ENCODE measurements at places on chromosomes 2 and 18. TPM values are rescaled to one million over a fixed set of nuclear protein-coding genes. Genes with fewer than 3 reads are reported as not detected.
A peak's percentile ranks its signal among the peaks of the same experiment; 100 is the strongest.

- DNase-seq: peak; percentile 25
Observed at GRCh38 chr18:55031979-55032378, 72.7 kb upstream of the CCDC68 start.

DNA sequence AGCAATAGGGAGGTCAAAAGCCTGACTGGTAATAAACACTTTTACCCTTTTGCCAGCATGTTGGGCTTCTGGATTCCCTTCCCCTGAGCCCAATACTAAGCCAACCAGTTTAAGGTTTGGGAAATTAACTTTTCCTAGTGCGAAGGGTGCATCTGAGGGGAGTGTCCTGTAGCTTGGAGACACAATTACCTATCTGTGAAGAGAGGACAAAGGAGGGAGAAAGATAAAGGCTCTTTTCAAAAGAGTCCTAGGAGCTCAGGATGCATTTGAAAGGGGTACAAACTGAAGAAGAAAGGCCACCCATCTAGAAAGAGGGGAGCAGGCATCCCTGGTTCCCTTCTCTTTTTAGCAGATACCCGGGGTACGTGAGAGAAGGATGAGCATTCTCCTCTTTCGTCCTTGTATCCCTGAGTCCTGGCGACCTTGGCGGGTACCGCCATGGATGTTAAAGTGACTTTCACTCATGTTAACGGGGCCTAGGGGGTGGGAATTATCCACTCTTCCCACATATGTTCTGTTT lies 25.1 kb downstream of the C18orf54 start:
- no peak for DNase-seq

- no peak for DNase-seq
Observed at GRCh38 chr2:33497221-33497650, 20.8 kb downstream of the RASGRP3 start.

DNA sequence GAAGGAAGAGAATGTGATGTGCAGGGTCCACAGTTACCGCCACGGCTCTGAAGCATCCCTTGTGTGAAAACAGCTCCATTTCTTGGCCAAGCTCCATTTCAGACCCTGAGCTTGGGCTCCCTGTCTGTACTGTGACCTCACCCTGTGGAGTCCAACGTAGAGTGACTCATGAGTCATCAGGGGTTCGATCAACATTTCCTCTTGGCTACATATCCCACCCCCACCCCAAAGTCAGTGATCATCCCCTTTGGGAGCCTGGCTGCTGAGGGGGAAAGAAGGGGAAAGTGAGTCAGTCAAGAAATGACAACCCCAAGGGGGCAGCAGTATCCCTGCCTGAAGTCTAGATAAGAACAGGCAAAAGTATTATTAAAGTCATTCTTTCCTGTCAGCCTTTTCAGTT lies 62.2 kb downstream of the PAPOLG start:
- peak; percentile 10 for DNase-seq

- no peak for DNase-seq
Observed at GRCh38 chr2:158412206-158412605, 44.3 kb downstream of the CCDC148 start.

GRCh38 chr18:72160510-72161445 lies 383.4 kb downstream of the CBLN2 start:
- DNase-seq: no peak

DNA sequence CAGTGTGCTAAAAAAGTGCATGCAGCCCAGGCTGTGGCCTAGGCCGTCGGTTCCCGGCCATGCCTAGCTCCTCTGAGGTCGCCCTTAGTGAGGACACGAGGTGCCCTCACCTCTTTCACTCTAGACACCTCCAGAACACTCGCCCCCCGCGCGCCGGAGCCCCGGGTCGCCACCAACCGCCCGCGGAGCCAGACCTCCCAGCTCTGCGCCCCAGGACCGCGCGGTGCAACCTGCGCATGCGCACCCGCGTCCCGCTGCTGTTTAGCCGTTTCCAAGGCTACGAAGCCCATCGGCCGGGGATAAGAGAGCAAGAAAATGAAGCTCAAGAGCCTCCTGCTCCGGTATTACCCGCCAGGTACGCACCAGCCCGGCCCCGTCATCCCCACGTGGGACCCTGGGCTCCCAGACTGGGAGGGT lies at the start of gene DAW1:
TSS of gene DAW1 (plus strand) at position 257 of the 417 bp plus-strand sequence. CDS start at position 316, 59 bp downstream.
- DNase-seq: no peak

DNA sequence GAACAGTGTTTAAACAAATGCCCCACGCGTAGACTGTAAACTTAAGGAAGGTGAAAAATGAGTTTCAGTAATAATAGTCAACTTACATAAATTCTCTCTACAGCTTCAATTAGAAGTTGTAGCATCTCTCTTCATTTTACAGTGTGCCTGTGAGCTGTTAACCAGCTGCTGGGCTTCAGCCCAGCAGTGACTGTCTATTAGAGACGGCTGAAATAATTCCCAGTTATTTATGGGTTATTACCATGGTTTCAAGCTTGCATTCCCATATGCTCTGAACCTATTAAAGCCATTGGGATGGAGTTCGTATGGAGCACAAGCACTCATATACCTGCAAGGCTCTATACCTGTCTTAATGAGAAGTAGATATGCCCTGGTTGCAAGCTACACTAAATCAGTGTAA lies 501.1 kb downstream of the CNTNAP5 start:
- DNase-seq: no peak

- DNase-seq: no peak
Observed at GRCh38 chr18:4074647-4075046, 380.5 kb downstream of the DLGAP1 start.

DNA sequence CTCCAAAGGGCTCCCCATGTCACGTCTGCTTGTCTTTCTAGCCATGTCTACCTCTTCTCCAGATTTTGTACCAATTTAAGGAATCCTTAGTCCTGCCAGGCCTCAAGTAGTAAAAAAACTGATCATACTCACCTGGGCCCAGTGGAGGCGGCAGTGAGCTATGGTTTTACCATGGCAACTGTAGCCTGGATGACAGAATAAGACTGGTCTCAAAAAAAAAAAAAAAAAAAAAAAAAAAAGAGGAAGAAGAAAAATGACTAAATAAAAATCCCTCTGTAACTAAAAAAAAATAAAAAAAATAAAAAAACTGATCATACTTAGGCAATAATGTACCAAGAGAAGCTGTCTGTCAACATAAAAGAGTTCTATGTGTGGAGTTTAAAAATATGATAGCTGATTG lies 221.6 kb downstream of the NR4A2 start:
- no peak for DNase-seq

DNA sequence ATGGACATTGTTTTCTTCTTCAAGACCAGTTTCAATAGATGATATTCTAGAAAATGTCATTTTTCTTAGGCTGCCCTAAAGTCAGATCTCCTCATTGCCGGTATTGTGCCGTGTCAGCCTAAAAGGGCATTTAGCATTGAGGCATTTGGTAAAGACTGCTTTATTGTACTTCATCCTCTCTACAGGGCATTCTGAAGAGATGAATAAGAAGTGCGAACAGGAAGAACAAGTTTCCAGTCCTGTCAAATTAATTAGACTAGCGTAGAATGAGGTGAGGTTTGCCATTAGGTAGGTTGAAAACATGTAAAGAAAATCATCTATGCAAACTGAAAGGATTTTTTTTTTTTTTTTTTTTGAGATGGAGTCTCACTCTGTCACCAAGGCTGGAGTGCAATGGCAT lies 60.6 kb downstream of the ETAA1 start:
- DNase-seq: no peak

GRCh38 chr2:128444121-128444771 lies 125.6 kb upstream of the HS6ST1 start:
- DNase-seq: no peak

DNA sequence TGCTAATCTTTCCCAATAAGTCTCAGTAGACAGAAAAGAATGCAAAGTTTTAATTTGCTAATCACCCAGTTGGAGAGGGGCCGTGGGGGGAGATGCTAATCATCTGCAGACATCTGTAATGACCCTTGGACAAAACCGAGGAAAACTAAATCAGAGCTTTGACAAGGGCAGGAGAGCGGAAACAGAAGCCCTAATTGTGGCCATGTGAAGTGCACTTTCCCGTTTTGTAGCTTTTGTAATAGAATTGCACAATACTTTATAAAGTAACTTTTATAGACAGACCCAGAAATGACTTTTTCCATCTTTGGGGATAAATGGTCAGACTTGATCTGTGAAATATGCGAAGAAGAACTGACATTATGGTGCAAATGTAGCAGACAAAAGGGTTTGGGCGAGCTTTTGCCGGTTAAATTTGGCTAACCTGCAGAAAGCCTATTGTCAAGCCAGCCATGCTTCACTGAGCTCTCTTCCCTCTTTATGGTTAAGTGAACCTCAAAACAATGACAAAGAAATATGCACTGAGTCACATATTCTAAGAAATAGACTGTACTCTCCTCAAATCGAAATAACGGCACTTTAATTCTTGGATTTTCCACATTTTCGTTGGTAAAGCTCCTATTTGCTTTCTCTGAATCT lies 980.1 kb upstream of the POU3F3 start:
- no peak for DNase-seq

DNA sequence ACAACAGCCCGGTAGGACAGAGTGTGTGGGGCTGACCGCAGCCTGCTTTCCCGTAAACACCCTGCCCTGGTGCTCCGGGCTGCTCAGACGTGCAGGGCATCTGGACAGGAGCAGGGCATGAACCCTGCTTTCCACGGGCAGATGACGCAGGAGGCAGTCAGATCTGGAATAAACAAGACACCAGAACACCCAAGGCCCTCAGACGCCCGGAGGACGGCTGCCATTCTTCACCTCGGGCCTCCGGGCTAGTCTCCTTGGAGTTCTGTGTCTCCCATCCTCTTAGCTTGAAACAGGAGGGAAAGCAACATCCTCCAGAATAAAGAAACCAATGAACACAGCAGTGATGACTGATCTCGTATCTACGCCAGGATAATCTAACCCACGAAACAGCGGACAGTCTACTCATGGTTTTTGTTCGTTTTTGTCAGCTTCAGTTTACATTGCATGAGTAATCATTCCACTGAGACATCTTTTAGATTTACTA lies 7.3 kb downstream of the PXDN start:
- peak; percentile 88 for DNase-seq

DNA sequence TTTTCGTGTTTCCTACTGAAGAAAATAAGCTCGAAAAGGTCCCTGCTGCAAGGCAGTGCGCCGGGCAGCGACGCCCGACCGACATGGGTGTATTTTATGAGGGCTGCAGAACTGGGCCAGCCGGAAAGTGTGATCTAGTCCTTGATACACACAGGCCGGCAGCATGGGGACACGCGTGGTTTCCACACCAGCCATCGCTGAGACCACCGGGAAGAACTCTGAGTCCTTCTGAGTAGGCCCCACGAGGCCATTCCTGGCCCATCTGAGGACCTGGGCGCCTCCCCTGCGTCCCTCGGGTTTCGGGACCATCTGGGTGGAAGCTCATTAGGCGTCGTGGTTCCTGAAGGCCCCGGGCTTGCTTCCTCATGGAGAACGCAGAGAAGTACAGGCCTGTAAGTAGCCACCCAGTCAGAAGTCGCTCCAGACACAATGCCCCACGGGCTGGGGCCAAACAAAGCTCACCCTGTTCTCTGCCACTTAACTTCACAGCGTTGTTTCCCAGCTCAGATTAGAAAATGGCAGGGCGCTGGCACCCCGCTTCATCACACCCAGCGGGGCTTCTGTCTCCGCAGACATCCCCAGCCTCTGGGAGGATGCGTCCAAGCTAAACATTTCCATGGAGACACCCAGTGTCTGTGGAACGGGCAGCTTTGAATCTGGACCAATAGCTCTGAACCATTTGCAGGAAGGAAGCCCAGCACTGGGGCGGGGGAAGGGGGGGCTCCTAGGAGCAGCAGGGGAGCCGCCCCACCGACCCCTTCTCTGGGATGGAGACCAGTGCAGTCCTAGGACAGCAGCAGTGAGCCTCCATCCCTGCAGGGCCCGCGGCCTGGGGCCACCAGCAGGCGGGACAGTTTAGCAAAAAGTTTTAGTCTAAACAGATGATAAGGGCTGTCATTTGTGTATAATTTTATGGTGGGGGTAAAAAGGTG lies 2.4 kb downstream of the NFATC1 start:
- no peak for DNase-seq

GRCh38 chr2:212923393-212923792 lies 228.0 kb downstream of the IKZF2 start:
- DNase-seq: no peak

DNA sequence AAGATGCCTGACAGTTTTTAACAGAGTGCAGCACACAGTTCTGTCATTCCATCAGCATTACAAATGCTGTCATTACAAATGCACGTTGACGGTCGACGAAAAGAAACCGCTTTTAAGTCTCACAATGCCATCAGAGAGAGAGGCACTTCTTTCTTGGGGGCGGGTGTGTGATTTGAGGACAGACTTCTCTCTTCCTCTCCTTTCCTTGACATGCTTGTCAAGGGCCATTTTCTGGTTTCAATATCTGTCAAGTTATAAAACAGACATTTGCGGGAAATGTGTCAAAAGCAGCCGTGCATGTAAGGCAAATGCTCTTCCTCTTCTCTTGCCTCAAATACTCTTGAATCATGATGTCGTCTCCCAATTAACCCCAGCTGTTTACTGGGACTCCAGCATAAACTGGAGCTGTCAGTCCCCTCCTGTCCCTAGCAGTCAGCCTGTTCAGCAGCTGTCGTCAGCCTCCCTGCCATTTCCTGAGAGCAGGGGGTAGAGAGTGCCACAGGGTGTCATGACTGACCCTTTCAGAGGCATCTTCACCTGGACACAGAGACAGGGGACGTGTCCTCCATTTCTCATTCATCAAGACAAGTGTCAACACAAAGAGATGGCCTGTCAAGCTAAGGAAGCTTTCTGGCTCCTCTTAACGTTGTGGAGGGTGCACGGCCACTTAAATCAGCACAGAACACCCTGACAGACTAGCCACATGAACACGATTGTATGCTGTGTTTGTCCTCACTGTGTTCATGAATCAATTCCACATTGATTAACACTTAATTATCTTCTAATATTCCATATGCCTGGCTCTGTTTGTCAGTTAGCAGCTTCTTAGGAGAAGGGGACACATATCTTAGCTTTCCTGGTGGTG lies 305.4 kb upstream of the RAB6C start:
- DNase-seq: no peak

- DNase-seq: no peak
Observed at GRCh38 chr18:61371111-61371510, 37.9 kb downstream of the CDH20 start.

- DNase-seq: no peak
Observed at GRCh38 chr2:121793816-121794215, 38.4 kb downstream of the TSN start.

DNA sequence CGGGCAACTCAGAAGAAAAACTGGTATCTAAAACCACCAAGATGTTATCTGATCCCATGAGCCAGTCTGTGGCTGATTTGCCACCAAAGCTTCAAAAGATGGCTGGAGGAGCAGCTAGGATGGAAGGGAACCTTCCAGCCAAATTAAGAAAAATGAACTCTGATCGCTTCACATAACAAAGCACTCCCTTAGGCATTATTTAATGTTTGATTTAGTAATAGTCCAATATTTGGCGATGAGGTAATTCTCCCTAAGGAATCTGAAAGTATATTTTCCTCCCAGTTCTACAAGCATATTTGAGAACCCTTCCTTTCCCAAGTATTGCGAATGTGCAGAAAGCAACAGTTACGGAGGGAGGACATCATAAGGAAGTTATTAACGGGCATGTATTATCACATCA lies 156.6 kb downstream of the KCNJ3 start:
- no peak for DNase-seq

PID1 gene
- 32.3 TPM for total RNA-seq

SERPINB12 gene
- 0.29 TPM for total RNA-seq

IL1B gene
- total RNA-seq: 0.06 TPM

TTC32 gene
- 14.8 TPM for total RNA-seq

CRYBA2 gene
- not detected for total RNA-seq

Measured in LHCN-M2 (cell line).